ENCODE measurements at places on chromosomes 11 and 22.

DNA sequence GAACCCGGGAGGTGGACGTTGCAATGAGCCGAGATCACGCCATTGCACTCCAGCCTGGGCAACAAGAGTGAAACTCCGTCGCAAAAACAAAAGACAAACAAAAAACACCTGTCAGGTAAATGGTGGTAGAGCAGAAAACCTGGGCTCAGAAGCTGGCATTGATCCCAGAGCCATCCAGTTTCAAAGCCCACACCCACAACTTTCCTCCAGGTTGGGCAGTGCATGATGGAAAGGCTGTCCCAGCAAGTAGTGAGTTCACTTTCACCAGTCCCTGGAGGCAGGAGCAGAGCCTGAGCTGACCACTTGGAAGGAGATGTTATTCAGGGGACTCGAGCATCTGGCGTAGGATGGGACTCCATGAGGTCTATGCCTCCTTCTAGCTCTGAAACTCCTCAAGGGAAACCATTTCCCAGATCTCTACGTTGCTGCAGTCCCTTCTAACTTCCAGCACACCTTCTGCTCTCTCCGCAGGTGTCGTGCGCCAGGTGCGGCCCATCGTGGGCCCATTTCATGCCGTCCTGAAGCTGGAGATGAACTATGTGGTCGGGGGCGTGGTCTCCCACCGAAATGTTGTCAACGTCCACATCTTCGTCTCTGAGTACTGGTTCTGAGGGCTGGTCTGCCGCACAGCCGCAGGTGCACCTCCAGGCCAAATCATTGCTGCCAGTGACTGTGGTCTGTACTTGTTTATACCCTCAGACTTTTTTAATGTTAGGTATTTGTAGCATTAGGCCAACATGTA is 71.6 kb upstream of the ATXN10 start:
- no peak for DNase-seq

- DNase-seq, result no peak
Measured at GRCh38 chr11:14149683-14150082, 187.2 kb downstream of the SPON1 start.

DNA sequence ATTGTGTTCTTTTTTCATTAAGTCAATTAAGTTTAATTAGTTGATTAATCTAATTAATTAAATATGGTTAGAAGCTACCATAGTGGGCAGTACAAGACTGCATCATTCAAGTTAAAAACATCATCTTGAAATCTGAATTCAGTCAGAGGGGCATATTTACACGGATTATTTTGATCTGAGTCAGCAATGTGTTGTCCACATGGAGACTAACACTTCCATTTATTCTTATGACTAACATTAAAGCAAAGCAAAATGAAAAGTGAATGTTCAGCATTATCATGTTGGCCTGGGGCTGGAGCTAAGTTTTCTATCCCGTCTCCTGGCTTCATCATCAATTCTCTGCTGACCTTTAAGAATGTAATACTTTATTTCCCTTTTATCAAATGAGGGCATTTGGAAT is 17.3 kb downstream of the FLI1 start:
- no peak for DNase-seq

- no peak for DNase-seq
Measured at GRCh38 chr22:44246615-44247326, 66.0 kb downstream of the SHISAL1 start.

- no peak for DNase-seq
Measured at GRCh38 chr11:42974510-42975179, 337.2 kb upstream of the API5 start.

- peak; percentile 99 for DNase-seq
Measured at GRCh38 chr11:67468759-67469507, at the start of gene TMEM134. Gene TMEM134, minus strand, starts transcription at chr11:67469251. Its CDS starts 59 bp downstream, at chr11:67469192.

DNA sequence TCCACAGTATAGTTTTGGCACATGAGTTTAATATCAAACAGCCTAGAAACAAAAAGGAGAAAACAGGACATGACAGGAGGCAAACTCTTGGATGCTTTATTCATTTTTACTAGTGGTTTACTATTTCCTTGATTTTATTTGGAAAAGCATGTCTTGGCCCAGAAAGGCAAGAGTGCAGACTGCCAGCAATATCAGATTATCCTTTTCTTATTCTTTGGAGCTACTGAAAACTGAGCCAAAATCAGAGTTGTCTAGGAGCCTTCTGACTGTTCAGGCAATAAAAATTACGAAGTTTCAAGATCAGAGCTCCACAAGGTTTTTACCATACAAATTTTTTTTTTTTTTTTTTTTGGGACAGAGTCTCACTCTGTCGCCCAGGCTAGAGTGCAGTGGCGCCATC is 16.0 kb downstream of the CELF1 start:
- no peak for DNase-seq

DNA sequence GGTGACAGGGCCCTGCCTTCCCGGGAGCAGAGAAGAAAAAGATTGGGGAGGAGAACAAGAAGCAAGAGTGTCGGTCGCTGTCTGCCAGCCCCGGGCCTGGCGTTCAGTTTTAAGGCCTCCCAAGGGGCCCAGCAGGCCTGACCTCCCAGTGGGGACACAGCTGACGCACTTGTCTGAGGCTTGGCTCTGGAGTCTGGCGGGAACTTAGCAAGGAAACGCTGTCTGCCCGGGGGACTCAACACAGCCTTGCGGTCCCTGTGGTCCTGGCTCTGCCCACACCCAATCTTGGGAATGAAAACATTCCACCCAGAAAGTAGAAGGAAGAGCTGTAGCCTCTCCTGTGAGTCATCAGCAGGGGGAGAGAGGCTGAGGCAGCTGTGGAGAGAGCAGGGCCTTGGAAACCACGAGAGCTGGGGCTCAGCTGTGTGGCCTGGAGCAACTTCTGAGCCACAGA is 54.4 kb downstream of the TRAF6 start:
- DNase-seq, result peak; percentile 37
